ENCODE measurements at places on chromosomes 12 and 14.

GRCh38 chr12:111048991-111049390, 128.6 kb upstream of the MYL2 start:
- DNase-seq, result no peak

GRCh38 chr12:109836916-109837315, 3.7 kb upstream of the TRPV4 start:
- no peak for DNase-seq

GRCh38 chr12:13948621-13949020, 32.8 kb downstream of the GRIN2B start:
- no peak for DNase-seq

DNA sequence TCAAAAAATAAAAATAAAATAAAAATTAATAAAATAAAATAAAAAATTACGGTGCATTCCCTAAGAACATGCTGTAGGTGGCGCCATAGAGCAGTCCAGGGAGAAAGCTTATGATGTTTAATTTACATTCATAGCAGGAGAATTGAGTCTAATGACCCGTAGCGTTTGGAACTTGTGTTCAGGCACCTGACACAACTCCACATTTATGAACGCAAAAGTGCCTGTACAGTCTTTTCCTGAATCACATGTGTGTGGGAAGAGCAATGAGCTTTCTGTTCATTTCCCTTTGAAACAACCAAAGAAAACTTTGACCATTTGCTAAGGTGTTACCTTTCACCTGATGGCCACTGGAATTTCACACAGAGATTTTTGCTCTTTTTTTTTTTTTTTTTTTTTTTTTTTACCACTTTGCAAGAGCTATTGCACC, 60.6 kb upstream of the KCNA1 start:
- no peak for DNase-seq

DNA sequence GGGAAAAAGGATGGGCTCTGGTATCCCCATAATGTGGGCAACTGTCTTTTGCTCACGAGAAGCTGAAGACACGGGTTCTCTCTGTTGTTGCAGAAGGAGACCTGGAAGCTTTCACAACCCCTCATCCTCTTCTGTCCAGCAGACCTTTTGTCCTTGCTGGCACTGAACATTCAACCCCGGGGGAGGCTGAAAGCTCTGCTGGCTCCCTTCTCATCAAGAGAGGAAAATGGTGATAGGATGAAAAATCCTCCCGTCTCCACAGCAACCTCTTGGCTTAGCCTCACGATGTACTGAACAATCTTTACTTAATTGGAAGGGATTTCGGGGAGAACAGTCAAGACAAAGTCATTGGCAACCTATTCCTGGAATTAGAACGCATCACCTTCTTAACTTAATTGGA, 39.0 kb downstream of the ELK3 start:
- no peak for DNase-seq

DNA sequence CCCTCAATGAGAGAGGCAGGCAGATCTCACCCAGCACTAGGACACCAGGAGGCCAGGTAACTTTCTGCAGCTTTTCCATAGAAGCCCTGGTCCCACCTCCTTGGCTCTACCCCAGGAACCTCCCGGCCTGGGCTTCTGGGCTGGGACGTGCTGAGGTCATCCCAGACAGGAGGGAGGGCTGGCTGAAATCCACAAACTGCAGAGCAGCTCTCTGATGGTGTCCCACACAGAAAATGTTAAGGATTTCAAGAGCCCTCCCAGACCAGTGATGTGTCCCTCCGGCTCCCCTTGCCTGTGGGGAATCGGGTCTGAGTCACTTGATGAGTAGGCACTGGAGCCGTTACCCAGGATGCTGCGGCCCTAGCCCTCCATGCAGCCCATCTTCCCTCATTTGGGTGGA, 124.1 kb downstream of the ESRRB start:
- DNase-seq, result no peak

DNA sequence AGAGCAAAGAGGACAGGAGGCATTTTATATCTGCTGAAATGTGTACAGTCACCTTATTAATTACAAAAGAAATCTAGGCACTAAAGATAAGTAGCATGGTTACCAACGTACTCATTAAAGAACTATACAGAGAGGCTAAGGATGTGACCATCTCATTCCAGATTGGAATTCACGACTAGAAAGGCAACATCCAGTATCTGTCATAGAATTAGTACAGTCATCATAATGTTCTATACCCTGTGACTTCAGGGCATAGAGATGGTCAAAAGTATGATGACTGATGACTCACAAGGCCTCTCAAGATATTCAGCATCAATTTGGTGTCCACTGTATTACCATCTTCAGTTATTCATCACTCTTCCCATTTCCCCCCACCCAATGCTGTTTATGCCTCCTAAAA, 144.0 kb upstream of the PLEKHG7 start:
- DNase-seq, result no peak

DNA sequence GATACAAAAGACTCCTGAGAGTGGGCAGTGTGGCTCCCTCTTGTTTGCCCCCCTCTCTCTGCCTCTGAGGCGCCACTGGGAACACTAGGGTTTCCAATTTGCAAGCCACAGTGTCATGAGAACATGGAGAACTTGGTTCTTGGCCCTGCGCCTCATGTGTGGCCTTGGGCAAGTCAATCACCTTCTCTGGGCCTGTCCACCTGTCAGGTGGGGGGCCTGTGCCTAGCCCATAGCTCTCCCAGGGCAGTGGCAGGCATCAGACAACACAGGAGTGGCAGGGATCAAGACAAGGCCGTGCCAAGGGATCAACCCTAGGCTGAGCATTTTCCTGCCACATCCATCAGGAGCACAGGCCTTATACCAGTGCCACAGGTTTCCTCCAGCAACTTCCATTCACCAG, 185.3 kb downstream of the CALM1 start:
- DNase-seq, result no peak

DNA sequence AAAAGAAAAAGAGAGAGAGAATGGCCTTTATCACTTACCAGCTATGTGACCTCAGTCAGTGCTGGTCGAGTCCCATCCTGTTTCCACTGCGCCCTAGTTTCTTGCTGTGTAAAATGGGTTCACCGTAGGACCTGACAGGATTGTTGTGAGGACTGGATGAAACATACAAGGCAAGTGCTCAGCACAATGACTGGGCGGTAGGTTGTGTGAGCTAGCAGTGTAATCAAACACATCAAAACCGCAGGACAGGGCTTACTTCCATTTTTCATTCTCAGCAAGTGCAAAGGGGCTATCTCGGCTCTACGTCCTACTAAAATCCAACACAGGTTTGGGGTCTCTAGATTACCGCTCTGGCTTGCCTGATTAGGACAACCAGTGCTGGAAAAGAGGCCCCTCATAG, 36.4 kb upstream of the ATXN2 start:
- DNase-seq, result no peak

DNA sequence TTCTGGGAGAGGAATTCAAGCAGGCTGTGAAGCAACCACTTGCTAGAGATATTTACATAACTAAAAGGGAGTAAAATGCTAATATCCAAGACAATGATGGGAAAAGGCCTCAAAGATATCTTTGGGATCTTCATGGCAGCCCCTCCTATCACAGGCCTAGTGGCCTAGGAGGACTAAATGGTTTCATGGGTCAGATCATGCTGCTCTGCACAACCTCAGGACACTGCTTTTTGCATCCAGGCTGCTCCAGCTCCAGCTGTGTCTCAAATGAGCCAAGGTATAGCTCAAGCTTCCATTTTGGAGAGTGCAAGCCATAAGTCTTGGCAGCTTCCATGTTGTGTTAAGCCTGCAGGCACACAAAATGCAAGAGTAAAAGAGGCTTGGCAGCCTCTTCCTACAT, 195.6 kb upstream of the SSTR1 start:
- DNase-seq, result no peak

DNA sequence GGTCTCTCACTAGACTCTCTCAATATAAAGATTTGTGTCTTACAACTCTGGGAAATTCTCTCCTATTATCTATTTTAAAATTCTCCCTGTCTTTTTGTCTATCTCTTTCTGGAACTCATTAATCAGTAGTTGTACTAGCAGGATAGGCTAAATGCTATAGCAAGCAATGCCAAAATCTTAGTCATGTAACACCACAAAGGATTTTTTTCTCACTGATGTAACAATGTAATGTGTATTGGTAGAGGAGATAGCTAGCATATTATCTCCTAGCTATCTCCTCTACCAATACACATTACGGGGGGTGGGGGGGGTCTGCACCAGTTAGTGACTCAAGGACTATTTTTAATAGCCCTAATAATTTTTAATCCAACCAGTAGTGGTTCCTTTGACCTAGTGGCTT, 225.4 kb downstream of the KLHL28 start:
- DNase-seq, result no peak

DNA sequence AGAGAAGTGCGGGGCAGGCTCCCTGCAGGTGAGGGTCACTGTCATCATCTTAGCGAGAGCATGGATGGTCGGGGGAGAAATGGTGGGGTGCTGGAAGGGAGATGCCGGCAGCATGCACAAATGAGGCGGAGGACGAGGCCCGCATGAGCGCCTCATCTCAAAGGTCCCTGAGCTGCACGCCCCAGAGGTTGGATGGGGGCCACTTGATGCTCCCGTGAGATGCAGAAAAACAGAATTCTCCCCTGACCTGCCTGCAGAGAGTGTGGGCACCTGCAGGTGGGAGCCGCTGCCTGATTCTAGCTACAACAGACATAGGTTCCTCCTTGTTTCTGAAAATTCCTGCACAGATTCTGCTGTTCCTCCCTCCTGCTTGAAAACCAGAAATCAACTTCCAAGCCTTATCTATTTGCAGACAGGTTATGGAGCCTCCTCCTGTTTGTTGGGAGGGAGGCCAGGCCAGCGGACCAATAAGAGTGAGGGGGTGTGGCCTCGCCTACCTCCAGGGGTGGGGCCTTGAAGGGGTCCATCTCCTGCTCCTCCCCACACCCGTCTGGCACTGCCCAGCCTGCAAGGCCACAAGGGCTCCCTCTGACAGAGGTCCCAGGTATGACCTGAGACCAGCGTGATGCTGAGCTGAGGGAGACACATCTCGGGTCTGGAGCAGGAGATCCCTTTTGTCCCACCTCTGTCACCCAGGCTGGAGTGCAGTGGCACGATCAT, 67.2 kb downstream of the KDM2B start:
- no peak for DNase-seq

- DNase-seq, result no peak
Measured at GRCh38 chr12:42638011-42638410, 48.5 kb upstream of the PRICKLE1 start.

DNA sequence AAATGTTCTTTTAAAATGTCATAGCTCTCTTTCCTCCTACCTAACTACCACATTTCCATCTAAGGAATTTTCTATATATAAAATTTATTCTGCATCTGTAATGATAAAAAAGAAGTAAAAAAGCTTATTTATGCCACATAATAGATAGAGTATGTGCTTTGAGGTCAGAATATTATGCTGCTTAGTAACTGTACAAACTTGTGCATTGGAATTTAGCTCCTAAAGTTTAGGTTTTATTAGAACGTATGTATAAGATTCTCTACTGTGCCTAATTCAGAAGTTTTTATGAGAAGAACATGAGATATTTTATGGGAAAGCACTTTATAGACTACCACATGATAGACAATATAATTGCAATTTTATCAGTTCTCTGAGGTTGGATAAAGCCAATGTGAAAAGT, 384.6 kb downstream of the SLC16A7 start:
- no peak for DNase-seq

- DNase-seq, result no peak
Measured at GRCh38 chr12:42237853-42238239, 202 bp downstream of the YAF2 start.

DNA sequence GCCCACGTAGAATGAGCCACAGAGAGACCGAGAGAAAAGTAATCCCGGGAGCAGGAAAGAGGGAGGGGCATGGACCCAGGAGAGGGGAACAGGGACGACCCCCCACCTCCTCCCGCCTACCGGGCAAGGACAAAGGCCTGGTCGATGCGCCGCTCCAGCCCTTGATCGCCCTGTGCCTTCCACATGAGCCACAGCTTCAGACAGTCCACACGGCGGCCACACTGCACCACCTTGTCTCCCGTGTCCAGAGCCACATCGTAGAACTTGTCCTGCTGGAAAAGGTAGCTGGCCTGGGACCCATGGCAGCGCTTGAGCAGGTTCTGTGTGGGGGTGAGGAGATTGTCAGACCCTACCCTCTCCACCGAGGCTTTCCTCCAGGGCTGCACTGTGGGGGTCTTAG, 20.5 kb upstream of the ZNF740 start:
- no peak for DNase-seq

DNA sequence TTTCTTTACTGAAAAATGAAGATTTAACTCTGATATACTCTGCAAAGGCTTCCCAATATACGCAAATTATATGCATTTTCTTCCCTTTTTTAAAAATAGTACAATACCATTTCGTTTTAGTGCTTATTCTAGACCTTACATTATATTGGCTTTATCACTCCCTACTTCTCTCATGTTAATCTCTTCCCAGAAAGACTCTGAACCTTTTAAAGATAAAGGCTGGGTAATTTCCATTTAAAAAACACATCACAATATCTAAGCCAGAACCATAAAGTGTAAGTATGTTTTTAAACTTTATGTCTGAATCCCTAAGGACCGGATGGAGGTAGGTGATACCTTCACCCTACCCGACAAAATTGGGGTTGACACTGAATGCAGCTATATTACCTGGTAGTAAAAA, 320.8 kb downstream of the DIO2 start:
- no peak for DNase-seq

- no peak for DNase-seq
Measured at GRCh38 chr14:101599234-101599885, 38.1 kb downstream of the DIO3 start.

- DNase-seq, result no peak
Measured at GRCh38 chr12:82635263-82635662, 51.4 kb upstream of the TMTC2 start.

- no peak for DNase-seq
Measured at GRCh38 chr12:24499151-24500146, 449.5 kb downstream of the BCAT1 start.

- no peak for DNase-seq
Measured at GRCh38 chr12:88854260-88854659, 274.0 kb upstream of the KITLG start.

GRCh38 chr14:66295386-66295785, 190.8 kb upstream of the CCDC196 start:
- no peak for DNase-seq

- no peak for DNase-seq
Measured at GRCh38 chr14:85093631-85094330, 436.2 kb upstream of the FLRT2 start.

DNA sequence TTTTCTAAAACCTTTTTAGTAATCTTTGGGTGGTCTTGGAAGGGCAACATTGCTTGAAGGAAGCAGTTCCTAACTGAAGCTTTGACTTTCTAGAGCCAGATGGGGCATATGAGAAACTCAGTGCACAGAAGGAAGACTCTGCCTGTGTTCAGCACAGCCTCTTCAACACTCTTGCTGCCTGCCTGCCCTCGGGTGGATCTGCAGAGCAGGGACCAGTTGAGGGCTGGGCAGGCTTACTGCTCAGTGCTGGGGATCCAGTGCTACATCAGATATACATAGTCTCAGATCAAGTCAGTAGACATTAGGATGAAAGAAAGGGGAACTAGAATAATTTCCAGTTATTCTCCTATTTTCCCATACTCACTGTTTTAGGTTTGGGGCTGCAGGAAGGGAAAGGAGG, 29.5 kb upstream of the TMX1 start:
- no peak for DNase-seq

GRCh38 chr14:45298423-45299117, 45.6 kb upstream of the MIS18BP1 start:
- no peak for DNase-seq

Measured in activated T-helper 1 cell treated with anti-CD3 and anti-CD28 coated beads, Interleukin-2, amount 50 U/mL, for 16 hours (primary cell).